ENCODE measurements at places on chromosomes 4 and X. TPM values are rescaled to one million over a fixed set of nuclear protein-coding genes. Genes with fewer than 3 reads are reported as not detected.
A peak's percentile ranks its signal among the peaks of the same experiment; 100 is the strongest.

DNA sequence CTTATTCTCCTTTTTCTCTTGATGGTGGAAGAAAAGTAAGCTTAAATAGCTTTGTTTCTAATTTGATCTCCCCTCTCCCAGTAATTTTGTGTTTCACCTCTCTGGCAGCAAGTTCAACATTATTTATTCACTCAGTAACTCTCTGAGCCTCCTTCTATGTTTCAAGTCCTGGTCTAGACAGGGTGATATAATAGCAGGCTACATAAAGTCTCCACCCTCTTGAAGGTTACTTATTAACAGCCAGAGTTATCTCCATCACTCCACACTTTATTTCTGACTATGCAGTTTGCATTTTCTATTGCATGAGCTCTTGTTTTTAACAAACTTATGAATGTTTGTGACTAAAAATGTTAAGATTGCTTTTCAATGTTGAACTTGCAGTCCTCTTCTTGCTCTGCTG, 17.8 kb upstream of the ANOS1 start:
- peak; percentile 12 for DNase-seq

DNA sequence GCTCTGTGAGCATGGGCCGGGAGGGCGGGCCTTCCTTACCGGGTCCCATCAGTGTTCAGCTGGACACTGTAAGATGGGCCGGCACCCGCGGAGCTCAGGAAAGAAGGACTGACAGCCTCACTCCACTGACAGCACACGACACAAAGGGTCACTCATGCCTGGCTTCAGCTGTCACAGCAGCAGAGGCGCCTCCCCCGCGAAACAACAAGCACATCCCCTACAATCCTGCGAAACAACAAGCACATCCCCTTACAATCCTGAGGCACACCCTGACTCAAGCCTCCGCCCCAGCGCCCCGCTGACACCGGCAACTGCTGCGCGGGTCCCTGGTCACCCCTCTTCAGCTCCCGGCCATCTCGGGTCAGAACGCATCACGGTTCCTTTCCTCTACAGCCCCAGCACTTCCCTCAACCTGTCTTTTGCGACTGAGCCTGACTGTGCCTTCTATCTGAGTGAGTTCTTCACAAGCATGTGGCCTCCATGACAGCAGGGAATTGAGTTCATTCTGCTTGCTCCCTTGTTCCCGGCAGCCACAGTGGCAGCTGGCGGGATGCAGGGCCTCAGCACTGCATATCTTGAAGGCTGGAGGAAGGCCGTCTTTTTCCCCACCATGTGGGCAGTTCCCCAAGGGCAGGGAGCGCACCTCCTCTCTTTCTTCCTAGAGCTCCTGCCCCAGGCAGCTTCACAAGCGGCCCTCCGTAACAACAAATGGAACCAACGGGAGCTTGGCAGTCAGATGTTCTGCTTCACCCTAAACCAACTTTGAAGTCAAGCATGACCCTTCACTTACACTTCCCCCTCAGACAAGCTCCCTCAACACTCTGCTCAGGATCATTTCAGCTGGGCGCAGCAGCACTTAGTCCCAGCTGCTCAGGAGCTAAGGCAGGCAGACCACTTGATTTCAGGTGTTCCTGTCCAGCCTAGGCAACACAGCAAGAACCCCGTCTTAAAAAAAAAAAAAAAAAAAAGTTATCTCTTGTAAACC, 39.6 kb downstream of the SCD5 start:
- DNase-seq: no peak

DNA sequence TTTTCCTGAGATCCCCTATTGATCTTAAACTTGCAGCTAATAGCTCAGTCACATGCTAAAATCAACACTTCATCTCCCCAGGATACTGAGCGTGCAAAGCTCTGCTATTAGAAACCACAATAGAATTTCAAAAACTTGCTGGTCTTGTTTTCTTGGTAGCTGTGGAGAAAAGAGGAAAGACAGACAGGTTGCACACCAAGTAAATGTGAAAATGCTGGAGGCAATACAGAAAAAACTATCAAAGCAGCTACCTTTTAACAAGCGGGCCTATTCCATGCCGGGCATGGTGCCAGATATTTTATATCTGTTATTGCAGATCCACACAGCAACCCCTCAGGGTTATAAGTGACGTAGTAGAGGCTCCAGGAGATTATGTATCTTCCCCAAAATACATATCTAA, 171.9 kb downstream of the DCTD start:
- DNase-seq: no peak

The RS1 gene
- total RNA-seq: not detected

The BEX4 gene
- 24.1 TPM for total RNA-seq
